ENCODE measurements at places on chromosomes 6 and 20. TPM values are rescaled to one million over a fixed set of nuclear protein-coding genes. Genes with fewer than 3 reads are reported as not detected.
A peak's percentile ranks its signal among the peaks of the same experiment; 100 is the strongest.

- peak; percentile 69 for DNase-seq
Measured at GRCh38 chr6:29792123-29793035, 35.2 kb upstream of the HLA-G start.

DNA sequence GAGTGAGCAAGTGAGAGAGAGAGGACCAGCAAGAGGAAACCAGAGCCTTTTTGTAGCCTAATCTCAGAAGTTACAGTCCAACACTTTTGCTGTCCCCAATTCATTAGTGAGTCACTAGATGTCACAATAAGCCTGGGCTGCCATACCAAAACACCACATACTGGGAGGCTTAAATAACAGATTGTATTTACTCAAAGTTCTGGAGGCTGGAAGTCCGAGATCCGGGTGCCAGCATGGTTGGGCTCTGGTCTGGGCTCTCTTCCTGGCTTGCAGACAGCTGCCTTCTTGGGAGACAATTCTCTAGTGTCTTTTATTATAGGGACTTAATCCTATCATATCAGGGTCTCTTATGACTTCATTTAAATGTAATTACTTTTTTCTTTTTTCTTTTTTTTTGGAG, 50.7 kb upstream of the FERMT1 start:
- no peak for DNase-seq

- no peak for DNase-seq
Measured at GRCh38 chr6:2477666-2478065, 232.3 kb upstream of the GMDS start.

GRCh38 chr6:51494342-51494741, 593.1 kb downstream of the PKHD1 start:
- DNase-seq = no peak

DNA sequence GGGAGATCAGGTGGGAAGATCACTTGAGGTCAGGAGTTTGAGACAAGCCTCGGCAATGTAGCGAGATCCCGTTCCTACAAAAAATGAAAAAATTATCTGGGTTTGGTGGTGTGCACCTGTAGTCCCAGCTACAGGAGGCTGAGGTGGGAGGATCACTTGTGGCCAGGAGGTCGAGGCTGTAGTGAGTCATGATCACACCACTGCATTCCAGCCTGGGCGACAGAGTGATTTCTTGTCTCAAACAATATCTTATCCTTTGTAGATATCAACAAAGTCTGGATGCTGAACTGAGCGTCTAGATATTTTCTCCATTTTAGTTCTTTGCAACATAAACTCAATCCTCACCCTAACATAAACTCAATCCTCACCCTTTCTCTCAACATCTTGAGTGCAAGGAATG, 197.6 kb downstream of the DTNBP1 start:
- no peak for DNase-seq

- DNase-seq = no peak
Measured at GRCh38 chr6:155372256-155372655, 58.0 kb upstream of the TFB1M start.

DNA sequence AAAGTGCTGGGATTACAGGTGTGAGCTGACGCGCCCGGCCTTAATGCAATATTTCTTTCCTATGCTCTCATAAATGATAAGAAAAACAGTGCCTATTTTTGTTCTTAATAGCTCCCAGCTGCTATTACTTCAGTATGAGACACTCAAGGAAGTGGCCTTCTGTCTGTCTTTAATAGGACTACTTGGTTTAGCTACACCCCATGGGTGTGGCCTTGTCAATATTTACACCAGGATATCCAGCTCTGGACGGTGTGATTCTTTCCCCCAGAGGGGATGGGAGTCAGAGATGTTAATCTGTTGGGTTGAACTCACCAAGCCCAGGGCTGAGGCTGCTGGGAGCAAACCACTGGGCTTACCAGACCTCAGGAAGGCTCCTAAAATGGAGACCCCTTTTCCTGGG, 134.2 kb downstream of the CEP57L1 start:
- DNase-seq = peak; percentile 96

DNA sequence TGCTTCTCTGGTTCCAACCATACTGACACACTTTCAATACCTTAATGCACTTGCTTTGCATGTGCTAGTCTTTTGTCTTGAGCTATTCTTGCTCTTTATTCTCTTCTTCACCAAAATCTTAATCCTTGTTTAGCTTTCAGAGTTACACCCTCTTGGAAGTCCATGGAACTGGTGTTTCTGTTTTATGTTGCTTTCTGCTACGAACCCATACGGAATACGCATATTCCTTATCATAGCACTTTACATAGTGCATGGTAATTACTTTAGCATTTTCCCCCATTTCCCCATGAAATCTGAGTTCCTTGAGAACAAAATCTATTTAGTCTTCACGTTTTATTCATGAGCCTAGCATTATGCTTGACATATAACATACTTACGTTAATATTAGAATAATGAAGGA, 270.9 kb downstream of the NKAIN2 start:
- no peak for DNase-seq

DNA sequence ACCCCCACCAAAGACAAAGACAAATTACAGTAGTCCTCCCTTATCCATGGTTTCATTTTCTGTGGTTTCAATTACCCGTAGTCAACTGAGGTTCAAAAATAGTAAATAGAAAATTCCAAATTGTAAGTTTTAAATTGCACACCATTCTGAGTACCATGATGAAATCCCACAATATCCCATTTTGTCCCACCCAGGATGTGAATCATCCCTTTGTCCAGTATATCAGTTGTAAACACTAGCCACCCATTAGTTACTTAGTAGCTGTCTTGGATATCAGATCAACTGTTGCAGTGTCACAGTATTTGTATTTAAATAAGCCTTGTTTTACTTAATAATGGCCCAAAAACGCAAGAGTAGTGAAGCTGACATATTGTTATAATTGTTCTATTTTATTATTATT, 364.0 kb upstream of the ARID1B start:
- no peak for DNase-seq

DNA sequence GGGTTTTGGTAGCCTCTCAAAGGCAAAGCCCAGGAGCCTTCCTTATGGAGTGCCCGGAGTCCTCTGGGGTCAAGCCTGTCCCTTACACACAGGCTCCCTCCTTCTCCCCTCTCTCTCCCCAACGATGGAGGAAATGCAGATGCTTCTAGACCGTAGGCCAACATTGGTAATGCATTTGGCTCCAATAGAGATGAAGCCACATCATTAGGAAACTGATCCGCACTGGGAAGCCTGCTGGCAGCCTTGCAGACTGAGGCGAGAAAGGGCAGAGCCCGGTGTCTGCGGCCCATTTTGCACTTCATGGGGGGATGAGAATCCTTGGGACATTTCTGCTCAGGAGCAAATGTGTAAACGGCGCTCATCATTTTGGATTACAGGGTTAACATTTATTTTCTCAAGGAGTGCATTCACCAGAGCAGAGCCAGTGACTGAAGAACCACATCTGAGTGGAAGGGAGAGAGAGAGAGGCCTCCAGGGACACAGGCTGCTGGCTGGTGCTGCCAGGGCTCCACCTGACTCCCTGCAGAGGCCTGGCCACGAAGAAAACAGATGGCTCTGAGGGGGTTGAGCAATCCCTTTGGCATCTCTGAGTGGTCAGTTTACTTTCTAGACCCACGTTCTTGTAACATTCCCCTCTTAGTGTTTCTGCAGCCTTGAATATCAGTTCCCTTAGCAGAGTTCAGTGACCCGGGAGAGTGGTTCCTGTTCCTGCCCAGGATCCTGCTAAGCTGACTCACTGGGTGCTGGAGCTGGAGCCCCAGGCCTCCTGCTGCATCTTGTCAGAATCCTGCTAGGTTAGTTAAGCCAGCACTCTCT, 4.4 kb upstream of the CST3 start:
- peak; percentile 97 for DNase-seq

GRCh38 chr20:55446301-55446700, 559.0 kb downstream of the CBLN4 start:
- DNase-seq = no peak

DNA sequence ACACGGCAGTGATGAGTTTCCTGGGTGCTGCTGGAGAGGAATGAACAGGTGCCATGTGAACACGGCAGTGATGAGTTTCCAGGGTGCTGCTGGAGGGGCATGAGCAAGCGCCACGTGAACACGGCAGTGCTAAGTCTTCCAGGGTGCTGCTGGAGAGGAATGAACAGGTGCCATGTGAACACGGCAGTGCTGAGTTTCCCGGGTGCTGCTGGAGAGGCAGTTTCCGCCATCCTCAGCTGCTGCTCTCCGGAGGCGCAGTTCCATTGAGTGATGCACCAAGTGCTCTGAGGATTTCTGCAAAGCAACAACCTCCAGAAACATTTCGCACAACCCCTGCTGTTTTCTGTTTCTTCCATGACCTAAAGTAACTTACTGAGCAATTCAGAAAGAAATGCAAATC, 155.4 kb downstream of the SMOC2 start:
- DNase-seq = no peak

GRCh38 chr20:39855799-39856198, 833.2 kb downstream of the MAFB start:
- DNase-seq = no peak

- no peak for DNase-seq
Measured at GRCh38 chr6:134979142-134979541, 29.2 kb upstream of the ALDH8A1 start.

GRCh38 chr6:15879371-15880261, 216.8 kb upstream of the DTNBP1 start:
- no peak for DNase-seq

DNA sequence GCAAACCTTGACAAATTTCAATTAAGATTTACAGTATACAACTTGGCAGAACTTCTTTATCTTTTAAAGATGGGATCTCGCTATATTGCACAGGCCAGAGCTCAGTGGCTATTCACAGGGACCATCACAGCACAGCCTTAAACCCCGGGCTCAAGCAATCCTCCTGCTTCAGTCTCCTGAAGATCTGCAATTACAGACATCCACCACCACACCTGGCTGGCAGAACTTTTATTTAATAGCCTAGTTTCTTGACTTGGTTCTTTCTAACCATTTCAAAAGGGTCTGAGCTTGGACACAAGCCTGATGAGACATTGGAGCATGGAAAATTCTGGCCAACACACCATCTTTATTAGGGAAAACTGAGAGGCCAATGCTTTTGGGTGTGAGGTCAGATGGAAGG, 151.6 kb upstream of the KCNG1 start:
- DNase-seq = no peak

DNA sequence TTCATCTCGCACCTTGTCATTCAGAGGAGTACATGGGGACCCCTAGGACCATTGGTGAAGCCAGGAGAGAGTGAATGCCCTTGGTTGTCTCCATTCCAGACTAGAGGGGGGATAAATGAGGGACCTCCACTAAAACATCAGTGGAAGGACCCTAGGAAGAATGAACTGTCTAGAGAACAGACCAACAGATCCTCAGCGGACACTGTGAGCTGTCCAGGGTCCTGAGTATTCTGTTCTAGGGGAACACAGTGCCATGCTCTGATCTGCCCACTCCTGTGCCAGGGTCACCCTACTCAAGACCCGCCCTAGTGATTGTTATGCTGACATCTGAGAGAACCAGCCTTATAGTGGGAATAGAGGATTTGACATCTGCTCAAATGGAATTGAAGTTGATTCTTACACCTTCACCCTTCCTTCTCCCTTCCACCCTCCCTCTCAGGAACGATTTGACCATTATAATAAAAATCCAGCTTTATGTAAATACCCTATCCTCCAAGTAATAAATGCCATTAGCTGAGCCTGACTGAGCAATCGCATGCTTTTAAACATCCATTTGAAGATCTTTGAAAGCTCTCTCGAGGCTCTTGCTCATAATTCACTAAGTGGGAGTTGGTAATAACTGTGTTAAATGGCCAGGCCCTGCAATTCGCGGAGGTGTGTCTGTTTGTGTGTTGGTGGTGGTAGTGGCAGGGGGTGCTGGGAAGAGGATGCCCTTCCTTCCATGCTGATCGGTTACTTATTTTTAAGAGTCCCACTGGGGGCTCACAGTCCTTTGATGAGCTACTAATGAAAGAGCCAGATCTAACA, 43.6 kb upstream of the SLC32A1 start:
- DNase-seq = peak; percentile 31

DNA sequence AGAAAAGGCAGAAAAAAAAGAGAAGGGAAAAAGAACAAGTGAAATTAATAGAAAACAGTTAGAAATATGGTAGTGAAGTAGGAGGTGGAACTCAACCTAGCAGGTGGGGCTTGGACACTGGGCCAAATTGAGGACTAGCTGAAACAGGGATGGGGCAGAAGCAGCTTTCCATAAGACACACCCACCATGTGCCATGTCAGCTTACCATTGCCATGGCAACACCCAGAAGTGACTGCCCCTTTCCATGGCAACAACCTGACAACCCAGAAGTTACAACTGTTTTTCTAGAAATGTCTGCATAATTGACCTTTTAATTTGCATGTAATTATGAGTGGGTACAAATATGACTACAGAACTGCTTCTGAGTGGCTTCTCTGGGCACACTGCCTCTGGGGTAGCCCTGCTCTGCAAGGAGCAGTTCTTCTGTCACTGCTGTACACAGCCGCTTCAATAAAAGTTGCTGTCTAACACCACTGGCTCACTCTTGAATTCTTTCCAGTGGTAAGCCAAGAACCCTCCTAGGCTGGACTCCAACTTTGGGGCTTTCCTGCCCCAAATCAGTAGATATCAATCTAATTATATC, 35.9 kb upstream of the SLC24A3 start:
- no peak for DNase-seq

GRCh38 chr20:47610247-47610944, 108.7 kb downstream of the NCOA3 start:
- peak; percentile 69 for DNase-seq

DNA sequence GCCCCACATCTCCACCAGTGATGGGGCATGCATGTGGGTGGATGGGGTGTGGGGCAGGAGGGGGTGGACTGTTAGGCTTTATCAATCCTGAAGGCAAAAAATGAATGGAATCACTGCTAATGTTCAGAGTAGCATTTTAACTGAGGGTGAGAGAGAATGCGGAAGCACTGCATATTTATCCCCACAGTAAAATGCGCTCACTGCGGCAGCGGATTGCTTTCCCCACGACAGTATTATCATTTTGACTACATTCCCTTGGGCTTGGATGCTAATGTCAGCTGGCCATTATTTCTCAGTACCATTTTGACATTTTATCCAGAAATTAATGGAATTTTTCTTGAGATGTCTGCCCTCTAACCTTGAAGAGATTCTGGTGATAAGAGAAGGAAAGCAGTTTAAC, 13.4 kb downstream of the ALDH8A1 start:
- DNase-seq = no peak

- DNase-seq = no peak
Measured at GRCh38 chr6:149273318-149273717, 44.2 kb upstream of the TAB2 start.

GRCh38 chr20:11130554-11131166, 456.9 kb upstream of the JAG1 start:
- DNase-seq = no peak

Gene LIME1
- 18.7 TPM for total RNA-seq

Gene PTGIS
- total RNA-seq = 30.3 TPM

Gene KCNQ5
- 0.20 TPM for total RNA-seq

Gene SMOC2
- total RNA-seq = not detected

Gene UBD
- not detected for total RNA-seq

Gene SYNGAP1
- 17.7 TPM for total RNA-seq

Gene ABHD16B
- total RNA-seq = not detected

Gene STMND1
- 0.26 TPM for total RNA-seq

Gene PLCB4
- 14.9 TPM for total RNA-seq

Gene RAET1E
- total RNA-seq = not detected
